Esophagus squamous epithelium (tissue), 5 donors: ENCODE measurements at places on chromosomes 2 and 18.

- no peak for DNase-seq
Observed at GRCh38 chr2:3659447-3660432, 1.7 kb downstream of the ALLC start.

- no peak for DNase-seq
Observed at GRCh38 chr2:108910541-108911396, 78.3 kb downstream of the EDAR start.

GRCh38 chr18:43001821-43002220 is 113.7 kb downstream of the RIT2 start:
- DNase-seq, result no peak

GRCh38 chr2:218292048-218293014 is at the start of gene TMBIM1:
TMBIM1 (minus strand) TSS chr2:218292503; CDS start chr2:218282141, 10,362 bp downstream.
- no peak for DNase-seq

DNA sequence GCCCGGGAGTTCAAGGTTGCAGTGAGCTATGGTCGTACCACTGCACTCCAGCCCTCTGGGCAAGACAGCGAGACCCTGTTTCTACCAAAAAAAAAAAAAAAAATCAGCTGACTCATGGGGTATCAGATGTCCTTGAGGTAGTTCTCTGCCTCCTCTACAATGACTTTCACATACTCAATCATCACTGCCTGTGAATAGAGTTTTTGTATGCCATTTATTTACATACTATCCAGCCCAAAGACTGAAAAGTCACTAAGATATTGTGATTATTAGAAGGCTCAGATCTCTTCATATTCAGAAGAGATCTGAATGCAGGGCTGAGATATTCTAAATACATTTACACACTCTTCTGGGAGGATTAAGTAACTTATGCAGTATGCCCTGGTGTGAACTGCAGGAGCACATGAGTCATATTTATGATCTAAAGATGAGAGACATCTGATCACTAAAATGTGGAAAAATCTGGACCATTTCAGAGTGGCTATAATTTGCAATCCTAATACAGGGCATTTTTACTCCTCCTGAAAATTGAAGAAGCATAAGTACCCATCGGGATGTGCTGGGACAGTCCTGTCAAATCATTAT is 38.9 kb downstream of the KLF7 start:
- DNase-seq, result no peak

GRCh38 chr2:25041307-25041927 is 459 bp upstream of the EFR3B start:
- no peak for DNase-seq

- no peak for DNase-seq
Observed at GRCh38 chr2:164934401-164935117, 20.8 kb downstream of the SLC38A11 start.

DNA sequence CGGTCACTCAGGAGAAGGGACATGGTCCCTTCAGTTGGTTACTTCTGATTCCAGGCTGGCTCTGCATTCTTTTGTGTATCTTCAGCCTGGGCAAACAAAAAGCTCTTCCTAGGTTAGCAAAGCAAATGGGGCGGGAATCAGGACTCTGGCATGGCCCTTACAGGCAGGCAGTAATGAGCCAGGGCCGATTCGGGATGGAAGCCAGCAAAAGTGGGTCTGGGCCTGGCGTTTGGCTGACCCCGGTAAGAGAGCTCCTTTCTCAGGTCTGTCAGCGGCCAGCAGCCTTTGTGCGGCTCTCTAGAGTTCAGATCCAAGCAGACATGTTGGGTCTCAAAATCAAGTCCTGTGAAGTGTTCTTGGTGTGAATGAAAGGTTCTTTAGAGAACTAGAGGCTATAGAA is 81.5 kb upstream of the EML6 start:
- DNase-seq, result no peak

- no peak for DNase-seq
Observed at GRCh38 chr2:231648579-231649174, 56.0 kb downstream of the TEX44 start.

- no peak for DNase-seq
Observed at GRCh38 chr2:108257757-108258331, 18.1 kb downstream of the SULT1C3 start.
